ENCODE measurements at places on chromosomes 4 and X.

DNA sequence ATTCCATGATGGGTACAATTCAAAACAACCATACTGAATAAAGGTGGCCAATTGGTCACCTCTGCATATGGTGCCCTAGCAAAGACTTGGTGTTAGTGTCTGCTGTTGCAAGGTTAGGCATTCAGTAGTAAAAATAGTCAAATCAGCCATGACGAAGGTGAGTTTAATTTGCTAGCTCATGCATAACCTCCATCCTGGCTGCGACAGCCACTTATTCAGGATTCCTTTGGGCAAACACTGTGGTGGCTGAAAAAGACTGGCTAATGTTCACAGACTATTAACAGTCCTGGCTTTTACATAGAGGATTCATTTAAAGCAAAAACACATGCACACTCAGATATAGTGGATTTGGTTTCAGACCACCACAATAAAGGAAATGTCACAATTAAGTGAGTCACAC lies 34.8 kb upstream of the MAP9 start:
- DNase-seq, result no peak

DNA sequence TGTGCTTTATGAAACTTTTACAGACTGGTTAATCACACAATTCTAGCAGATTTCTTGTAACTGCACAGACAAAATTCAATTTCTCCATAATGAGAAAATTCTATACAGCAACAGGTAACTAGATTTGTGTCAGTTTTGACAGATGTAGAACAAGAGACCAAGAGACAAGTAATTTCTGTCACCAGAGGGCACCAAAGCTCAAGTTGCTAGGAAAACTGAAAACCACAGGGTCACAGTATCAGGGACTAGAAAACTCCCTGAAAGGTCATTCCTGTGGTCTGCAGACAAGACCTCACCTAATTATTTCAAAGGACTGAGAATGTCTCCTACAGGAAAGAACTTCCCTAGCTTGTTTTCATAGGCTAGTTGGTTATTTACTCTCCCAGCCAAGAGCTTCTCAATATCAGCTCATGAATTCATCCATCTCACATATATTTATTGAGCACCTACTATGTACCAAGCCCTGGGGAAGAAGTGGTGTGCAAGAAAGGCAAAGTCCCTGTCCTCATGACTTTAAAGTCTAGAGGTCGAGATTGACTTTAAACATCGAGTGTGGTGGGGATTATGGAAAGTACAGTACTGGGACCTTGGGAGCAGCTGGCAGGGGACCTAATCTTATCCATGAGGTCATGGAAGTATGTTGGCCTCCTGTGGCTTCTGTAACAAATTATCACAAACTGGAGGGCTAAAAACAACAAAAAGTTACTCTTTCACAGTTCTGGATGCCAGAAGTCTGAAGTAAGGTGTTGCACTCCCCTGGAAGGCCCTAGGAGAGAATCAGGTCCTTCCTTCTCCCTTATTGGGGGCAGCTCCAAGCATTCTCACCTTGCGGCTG lies 47.8 kb upstream of the SETD7 start:
- peak; percentile 36 for DNase-seq

GRCh38 chr4:48261281-48261680 lies 8.4 kb downstream of the TEC start:
- DNase-seq, result no peak

DNA sequence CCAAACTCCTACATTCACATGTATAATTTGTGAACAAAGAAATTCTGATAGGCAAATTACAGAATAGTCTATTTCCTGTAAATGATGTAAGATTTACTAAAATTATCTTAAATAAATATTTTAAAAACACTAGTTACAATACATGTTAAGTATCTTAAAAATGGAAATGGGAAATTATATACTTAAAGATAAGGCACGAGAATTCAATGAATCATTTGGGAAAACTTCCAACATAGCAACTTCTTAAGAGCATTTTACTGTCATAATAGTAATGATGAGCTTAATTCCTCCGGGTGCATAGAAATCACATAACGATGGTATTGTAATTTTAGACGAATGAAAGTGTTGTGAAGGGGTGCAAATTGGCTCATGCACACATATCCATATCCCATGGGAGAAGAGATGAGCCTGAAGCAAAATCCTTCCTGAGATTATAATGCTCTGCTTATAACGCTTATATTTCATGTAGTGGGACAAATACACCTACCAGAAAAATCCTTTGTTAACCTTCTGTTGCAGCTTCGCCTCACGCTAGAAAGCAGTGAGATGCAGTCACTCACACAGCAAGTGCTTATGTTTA lies 873.5 kb downstream of the PDHA2 start:
- DNase-seq, result no peak

DNA sequence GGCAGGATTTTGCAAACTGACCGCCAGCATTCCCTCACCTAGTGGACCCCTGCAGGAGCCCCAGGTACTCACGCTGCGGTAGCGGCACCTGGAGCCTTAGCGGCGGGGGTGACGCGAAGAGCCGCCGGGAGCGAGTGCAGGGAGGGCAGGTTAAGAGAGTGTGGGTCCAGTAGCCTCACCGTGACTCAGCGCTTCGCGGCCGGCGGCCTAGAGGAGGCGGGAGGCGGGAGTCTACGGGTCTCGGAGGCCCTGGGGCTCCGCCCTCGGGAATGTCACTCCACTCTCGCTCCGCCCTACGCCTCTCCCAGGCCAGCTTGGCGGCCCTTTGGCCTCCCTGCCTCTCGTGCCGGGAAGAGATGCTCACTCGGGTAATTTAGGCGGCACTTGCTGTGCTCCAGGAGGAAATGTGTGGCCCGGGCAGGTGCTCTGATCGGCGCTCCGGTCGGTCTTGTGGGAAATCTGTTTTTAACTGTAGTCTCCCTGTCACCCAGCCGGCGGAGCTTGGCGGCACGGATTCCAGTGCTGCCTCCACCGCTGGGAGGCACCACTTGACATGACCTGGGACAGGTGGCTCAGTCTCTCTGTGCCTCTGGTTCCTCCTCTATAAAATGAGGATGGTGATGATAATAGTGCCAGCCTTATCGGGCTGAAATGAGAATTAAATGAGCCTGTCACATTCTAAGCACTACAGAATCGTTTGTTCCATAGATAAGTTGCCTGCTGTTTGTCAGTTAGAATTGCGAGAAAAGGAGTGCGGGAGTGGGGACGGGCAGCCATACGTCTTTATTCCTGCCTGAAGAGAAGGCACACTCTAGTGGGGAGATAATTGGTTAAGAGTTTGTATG lies at the start of gene PIR:
PIR (minus strand) TSS at position 216 of the 845 bp plus-strand sequence. CDS start 2,076 bp downstream, outside the sequence.
- peak; percentile 83 for DNase-seq

DNA sequence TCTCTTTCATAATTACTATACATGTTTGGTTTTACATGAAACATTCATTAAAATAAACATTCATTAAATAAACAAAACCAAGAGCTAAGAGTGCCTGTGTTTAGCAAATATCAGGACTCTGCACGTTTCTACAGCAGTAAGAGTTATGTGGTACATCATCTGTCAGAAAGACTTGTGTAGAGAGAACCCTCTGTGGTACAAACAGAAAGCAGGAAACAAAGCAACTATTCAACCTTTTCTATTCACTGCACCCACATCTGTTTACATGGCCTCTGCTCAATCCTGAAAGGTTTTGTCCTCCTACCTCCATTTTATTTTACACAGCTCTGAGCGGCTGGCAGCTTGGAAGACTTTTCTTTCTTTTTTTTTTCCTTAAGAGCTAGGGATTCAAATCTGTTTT lies 90.7 kb upstream of the PCDH18 start:
- peak; percentile 4 for DNase-seq

DNA sequence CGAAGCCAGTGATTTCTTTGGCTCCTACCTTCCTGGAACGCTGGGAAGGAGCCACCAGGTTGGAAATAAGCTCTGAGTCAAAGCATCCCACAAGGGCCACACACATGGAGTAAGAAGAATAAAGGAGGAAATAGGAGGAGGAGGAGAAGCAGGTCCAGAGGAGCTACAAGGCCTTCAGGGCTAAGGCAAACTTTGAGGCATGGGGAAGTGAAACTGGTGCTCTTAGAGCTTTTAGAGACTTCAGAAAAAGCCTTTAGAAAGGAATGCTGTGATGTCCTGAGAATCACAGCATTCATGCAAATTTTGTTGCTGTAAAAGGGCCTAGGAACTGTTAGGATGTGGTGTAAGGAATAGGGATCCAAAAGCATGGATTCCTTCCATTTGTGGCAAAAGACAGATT lies 135.9 kb upstream of the ARHGEF9 start:
- DNase-seq, result no peak

DNA sequence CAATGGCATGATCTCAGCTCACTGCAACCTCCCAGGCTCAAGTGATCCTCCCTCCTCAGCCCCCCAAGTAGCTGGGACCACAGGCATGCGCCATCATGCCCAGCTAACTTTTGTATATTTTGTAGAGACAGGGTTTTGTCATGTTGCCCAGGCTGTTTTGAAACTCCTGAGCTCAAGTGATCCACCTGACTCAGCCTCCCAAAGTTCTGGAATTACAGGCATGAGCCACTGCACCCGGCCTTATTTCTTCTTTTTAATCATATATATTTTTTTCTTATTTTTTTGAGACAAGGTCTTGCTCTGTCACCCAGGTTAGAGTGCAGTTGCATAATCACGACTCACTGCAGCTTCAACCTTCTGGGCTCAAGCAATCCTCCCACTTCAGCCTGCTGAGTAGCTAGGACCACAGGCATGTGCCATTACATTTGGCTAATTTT lies 184.0 kb downstream of the TSPAN5 start:
- DNase-seq, result no peak

DNA sequence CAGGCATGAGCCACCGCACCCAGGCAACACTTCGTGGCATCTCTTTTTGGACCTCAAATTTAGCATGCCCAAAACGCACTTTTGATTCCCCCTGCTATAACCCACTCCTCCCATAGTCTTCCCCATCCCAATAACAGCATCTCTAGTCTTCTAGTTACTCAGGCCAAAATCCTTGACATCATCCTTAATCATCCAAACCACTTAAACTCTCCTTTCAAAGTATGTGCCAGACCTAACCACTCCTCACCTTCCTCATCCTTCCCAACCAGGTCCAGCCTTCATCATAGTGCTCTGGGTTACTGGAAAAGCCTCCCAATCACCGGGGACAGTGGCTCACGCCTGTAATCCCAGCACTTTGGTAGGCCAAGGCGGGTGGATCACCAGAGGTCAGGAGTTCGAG lies 41.9 kb downstream of the AFAP1 start:
- no peak for DNase-seq

- no peak for DNase-seq
Measured at GRCh38 chrX:155279873-155280272, 15.6 kb upstream of the RAB39B start.

DNA sequence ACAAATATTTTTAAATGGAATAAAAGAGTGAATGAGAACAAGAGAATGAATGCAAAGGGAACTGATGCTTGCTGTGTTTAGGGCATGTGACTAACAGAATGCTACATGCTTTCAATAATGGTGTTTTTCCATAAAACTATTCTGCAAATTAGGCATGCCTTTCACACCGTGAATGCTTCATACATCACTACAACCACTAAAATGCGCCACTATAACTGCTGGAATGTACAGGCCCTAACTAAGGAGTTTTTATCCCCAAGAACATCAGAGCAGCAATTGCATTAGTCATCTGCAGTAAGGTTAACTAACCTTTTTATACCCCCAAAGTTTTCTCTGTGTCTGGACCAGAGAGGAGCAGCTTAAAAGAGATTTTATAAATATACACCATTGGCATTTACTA lies 190.4 kb downstream of the ARAP2 start:
- DNase-seq, result no peak

- no peak for DNase-seq
Measured at GRCh38 chrX:8647176-8647575, 84.8 kb downstream of the ANOS1 start.

- no peak for DNase-seq
Measured at GRCh38 chrX:115892056-115892708, 278.4 kb upstream of the AGTR2 start.

DNA sequence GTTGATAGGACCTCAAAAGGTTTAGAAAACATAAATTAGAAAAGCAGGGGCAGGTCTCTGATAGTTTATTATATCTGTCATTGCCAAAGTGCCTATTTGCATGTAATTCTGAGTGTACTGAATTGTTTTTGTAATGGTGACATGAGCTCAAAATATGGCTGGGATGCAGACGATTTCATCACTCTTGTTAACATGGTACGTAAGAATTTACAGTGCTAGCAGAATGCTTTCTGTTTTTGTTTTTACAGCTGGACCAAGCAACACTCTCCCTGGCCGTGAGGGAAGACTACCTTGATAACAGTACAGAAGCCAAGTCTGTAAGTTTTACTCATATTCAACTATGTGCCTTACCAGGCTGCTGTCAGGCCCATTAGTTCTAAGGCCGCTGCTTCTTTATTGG lies 58.1 kb downstream of the PHEX start:
- no peak for DNase-seq

DNA sequence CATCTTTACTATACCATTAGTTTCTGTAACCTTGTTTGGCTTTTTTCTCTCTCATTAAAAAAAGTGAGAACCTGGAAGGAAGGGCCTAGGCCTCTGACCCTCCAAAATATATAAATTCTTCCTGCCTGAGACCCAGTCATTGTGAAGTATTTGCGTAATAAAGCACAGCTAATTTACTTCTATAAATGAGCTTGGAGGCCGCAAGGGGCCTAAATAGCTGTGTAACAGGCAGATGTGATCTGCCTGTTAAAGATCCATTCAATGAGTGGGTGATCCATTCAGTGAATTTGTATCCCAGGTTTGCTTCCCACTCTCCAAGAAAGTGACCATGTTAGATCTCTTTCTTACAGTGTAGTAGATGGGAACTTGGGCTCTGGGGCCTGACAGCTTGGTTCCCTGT lies 595 bp upstream of the PYURF start:
- DNase-seq, result no peak

GRCh38 chr4:87697272-87697671 lies 47.2 kb downstream of the DMP1 start:
- no peak for DNase-seq

- no peak for DNase-seq
Measured at GRCh38 chr4:28062562-28062961, 1201.9 kb downstream of the STIM2 start.

- no peak for DNase-seq
Measured at GRCh38 chr4:97185233-97185632, 958.0 kb downstream of the STPG2 start.

DNA sequence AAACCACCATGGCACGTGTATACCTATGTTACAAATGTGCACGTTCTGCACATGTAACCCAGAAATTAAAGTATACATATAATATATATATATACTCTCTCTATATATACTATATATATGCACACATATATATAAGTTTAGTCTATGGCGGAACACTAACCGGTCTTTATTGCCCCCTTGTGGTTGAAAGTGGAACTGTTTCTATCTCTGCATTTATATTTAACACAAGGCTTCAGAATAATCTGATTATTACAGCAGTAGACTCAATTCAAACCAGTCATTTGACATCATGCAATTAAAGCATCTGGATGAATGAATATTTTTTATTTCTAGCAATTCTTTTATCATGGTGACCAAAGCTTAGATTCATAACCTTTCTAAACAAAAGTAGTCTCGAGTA lies 14.6 kb downstream of the RAB9B start:
- peak; percentile 46 for DNase-seq

DNA sequence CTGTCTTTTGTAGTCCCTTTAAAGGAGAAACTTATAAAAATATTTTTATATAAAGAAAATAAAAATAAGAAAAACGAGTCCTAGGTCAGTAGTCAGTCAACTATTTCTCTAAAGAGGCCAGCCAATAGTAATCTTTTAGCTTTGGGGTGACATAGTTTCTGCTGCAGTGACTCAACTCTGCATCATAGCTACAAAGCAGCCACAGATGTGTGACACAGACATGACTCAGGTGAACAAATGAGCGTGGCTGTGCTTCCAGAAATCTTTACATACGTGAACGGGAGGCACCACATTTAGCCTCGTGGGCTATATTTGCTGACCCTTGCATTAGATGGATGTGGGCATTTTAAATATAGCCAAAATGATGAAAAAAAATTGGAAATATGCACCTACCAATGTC lies 1862.5 kb upstream of the TENM3 start:
- no peak for DNase-seq
